Gastrocnemius medialis (tissue), 4 donors: ENCODE measurements at places on chromosomes 1 and 21. TPM values are rescaled to one million over a fixed set of nuclear protein-coding genes. Genes with fewer than 3 reads are reported as not detected.

The ADGRB2 gene
- 1.7 TPM for total RNA-seq

The CLEC20A gene
- total RNA-seq, result not detected

The AMY2A gene
- total RNA-seq, result not detected

The USP25 gene
- total RNA-seq, result 105 TPM

The KRTAP10-12 gene
- not detected for total RNA-seq

The DENND2D gene
- 0.84 TPM for total RNA-seq

The NFASC gene
- 4.7 TPM for total RNA-seq

The CD2 gene
- total RNA-seq, result 0.16 TPM

The PSEN2 gene
- total RNA-seq, result 27.6 TPM

The CLDN17 gene
- total RNA-seq, result not detected

The AJAP1 gene
- not detected for total RNA-seq

DNA sequence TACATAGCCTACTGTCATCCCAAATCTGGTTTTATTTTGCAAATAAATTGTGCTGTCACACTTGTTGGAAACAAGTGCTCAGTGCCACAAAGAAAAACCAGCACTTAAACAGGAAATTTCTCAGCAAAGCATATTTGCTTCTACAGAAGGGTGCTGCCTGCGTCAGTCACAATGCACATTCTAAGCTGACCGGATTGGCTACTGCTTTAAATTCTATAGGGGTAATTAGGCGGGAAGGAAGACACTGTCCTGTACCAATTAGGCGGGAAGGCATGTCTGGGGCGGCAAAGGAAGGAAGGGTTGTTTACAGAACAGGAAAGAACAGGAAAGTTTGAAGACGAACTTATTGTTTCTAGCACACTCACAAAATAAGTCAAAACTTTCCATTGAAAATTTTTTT, 2.8 kb downstream of the IFI16 start:
- H3K27me3 ChIP-seq, result no peaks in the 10 kb centered on the region
- DNase-seq, result no peak
- H3K27ac ChIP-seq, result peak overlapping the region; percentile 72
- no peaks in the 10 kb centered on the region for H3K36me3 ChIP-seq

DNA sequence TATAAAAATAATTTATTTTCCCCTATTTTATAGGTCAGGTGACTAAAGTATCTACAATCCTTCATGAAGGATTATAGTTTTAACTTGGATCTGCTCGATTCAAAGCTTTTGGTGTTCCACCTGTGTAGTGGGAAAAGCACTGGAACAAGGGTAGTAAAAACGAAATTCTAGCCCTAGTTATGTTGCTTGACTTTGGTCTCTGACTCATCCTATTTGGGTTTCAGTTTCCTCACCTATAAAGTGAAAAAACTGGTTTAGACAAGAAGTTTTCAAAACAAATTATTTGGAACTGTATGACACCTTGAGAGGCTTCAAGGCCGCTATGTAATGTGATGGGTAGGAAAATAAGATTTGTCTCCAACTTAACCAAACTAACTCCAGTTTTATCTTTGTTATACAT, 505.2 kb upstream of the ZRANB2 start:
- H3K27me3 ChIP-seq, result no peaks in the 10 kb centered on the region
- no peak overlapping the region for H3K27ac ChIP-seq
- H3K4me1 ChIP-seq, result no peaks in the 10 kb centered on the region
- DNase-seq, result no peak
- no peak overlapping the region for H3K4me3 ChIP-seq
- no peaks in the 10 kb centered on the region for H3K36me3 ChIP-seq

- peak; percentile 82 for DNase-seq
- H3K4me3 ChIP-seq, result no peak overlapping the region
- no peaks in the 10 kb centered on the region for H3K36me3 ChIP-seq
- H3K4me1 ChIP-seq, result peaks cover 45% of the 10 kb centered on the region
Observed at GRCh38 chr1:26287033-26287711, 7.3 kb downstream of the SH3BGRL3 start.

GRCh38 chr1:116195077-116195868, 84.1 kb downstream of the MAB21L3 start:
- H3K4me3 ChIP-seq, result no peak overlapping the region
- no peaks in the 10 kb centered on the region for H3K27me3 ChIP-seq
- no peak overlapping the region for H3K27ac ChIP-seq
- no peaks in the 10 kb centered on the region for H3K36me3 ChIP-seq

DNA sequence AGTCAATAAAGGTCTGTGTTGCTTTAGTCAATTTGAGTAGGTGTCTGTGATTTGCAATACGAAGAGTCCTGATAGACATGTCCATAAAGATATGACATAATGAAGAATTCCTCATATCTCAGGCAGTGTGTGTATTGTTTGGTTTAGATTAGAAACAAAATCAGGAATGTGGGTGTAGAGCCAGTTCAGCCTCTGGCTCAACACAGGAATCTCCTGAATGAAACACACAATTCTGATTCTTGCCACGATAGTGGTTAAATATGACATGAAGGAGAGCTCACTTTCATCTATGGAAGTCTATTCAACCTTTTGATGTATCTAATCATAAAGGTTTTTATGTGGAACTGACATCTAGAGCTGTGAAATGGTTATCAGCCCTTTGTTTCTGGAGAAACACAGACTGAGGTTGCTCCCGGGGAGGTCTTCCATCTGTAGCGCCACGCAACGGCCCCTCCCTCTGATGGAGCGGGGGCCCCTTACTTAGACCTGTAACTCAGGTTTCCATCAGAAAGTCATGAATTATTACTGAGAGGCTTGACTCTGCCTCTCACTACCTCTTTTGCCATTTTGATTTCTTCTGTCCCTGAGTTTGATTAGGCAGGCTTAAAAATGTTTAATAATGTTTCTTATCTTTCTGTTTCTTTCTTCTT, 19.5 kb downstream of the TSPAN2 start:
- DNase-seq, result no peak
- H3K4me3 ChIP-seq, result no peak overlapping the region
- H3K36me3 ChIP-seq, result no peaks in the 10 kb centered on the region
- peaks cover 13% of the 10 kb centered on the region for H3K4me1 ChIP-seq

DNA sequence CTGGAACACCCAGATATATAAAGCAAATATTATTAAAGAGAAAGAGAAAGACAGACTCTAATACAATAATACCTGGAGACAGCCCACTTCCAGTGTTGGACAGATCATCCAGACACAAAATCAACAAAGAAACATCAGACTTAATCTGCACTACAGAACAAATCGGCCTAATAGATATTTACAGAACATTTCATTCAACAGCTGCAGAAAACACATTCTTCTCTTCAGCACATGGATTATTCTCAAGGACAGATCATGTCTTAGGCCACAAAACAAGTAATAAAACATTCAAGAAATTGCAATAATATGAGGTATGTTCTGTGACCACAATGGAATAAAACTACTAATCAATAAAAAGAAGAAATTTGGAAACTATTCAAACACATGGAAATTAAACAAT, 398.3 kb upstream of the DUSP10 start:
- no peaks in the 10 kb centered on the region for H3K4me1 ChIP-seq
- no peaks in the 10 kb centered on the region for H3K36me3 ChIP-seq
- H3K27me3 ChIP-seq, result no peaks in the 10 kb centered on the region
- DNase-seq, result no peak
- H3K27ac ChIP-seq, result no peak overlapping the region

DNA sequence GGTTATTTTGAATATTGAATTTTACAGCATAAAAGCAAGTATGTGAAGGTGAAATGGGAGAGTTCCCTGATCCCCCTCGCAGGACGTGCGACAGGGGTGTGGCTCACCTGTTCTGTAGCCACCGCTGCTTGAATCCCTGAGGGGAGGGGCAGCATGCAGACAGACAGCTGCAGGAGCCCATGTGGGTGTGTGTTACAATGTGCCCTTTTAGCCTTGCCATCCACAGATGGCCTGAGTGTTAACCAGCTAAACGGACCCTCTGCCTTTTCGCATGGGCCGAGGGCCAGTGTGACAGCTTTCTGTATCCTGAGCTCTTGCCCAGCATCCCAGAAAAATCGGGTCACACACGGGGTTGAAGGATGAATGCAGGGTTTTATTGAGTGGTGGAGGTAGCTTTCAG, 43.3 kb downstream of the JAM2 start:
- H3K36me3 ChIP-seq, result no peaks in the 10 kb centered on the region
- peaks cover 5% of the 10 kb centered on the region for H3K4me1 ChIP-seq
- H3K27me3 ChIP-seq, result no peaks in the 10 kb centered on the region

GRCh38 chr1:109152196-109152595, 38.3 kb downstream of the ELAPOR1 start:
- H3K4me3 ChIP-seq, result no peak overlapping the region
- H3K36me3 ChIP-seq, result no peaks in the 10 kb centered on the region
- DNase-seq, result no peak
- H3K27me3 ChIP-seq, result no peaks in the 10 kb centered on the region
- no peak overlapping the region for H3K27ac ChIP-seq

DNA sequence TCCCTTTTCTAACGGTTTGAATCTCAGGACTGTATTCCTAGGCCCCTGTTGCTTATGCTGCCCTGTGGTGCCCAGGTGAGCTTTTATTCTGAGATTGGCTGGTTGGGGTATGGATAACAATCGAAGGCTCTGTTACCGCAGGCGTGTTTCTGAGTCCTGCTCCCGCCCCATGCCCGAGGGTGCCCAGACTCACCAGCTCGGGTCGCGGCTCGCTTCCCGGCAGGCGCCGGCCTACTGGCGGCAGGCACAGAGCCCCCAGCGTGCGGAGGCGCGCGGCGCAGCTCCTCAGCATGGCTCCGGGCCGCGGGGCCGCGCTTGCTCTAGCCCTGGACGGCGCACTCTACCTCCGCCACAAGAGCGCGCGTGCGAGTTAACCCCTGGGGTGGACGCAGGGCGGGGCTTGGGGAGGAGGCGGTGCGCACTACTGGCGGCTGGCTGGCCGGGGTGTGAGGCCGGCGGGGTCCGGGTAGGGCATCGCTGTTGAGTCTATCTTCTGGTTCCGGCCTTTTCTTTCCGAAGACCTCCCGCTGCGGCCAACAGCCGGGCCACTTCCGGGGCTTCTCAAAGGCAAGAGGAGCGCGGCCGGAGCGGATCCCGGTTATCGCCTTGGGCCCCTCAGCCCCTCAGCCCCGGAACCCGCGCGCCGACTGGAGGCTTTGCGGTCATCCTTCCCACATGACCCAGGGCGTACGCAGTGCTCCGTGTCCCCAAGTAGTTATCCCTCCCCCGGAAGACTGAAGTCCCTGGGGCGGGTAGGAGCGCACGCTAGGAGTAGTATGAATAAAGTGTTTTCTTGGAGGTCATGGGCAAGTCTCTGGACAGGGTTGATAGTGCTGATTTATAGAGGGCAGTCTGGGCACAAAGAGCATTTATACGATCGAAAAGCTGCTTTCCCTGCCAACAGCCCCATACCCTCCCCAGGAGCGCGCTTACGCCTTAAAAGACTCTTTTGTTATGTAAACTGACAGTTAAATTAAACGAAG, at the start of gene THEM4:
TSS of gene THEM4 (minus strand) at position 345 of the 983 bp plus-strand sequence. CDS start at position 292, 53 bp downstream.
- peak; percentile 97 for DNase-seq
- H3K27ac ChIP-seq, result peak within 1 kb of the TSS; percentile 87
- H3K36me3 ChIP-seq, result no peaks in the 10 kb centered on the region
- peaks cover 14% of the 10 kb centered on the region for H3K4me1 ChIP-seq
- peak within 1 kb of the TSS; percentile 84 for H3K4me3 ChIP-seq

DNA sequence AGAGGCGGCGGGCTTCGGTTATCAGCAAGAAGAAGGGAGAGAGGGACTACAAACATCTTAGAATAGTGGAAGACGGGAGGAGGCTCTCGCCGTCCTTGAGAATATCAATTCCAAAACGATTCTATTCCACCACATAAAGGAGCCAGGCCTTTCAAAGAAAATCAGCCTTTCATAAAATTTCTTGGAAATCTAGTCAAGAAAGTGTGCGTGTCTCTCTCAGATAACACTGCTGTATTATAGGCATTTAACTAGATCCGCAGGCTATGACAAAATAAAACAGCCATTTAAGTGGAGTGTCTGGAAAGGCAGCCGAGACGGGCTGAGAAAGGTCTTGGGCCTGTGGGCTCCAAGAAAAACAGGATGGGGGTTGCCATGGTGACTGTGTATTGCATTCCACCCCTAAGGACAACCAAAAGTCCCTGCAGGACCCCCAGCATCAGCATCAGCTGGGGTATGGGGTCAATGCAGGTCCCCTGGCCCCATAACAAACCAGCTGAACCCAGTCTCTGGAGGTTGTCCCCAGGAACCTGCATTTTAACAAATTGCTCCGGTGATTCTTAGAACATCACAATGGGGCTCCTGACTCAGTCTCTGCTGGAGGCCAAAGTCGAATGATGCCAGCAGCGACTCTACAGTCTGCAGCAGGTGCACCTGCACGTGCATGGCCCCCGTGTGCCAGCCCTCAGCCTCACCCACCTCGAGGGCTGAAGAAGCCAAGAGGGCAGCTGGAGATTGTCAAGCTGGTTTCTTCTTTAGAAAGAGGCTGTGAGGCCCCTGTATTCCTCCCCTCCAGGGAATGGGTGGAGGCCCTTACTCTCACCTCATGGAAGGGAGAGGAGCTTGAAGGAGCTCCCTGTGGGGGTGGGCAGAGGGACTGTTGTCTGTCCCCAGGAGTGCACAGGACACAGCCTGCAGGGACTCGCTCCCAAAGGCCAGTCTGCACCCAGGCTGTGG, 287.4 kb downstream of the NPHP4 start:
- no peaks in the 10 kb centered on the region for H3K36me3 ChIP-seq
- H3K4me1 ChIP-seq, result no peaks in the 10 kb centered on the region
- DNase-seq, result no peak
- no peaks in the 10 kb centered on the region for H3K27me3 ChIP-seq
- no peak overlapping the region for H3K27ac ChIP-seq
- no peak overlapping the region for H3K4me3 ChIP-seq

DNA sequence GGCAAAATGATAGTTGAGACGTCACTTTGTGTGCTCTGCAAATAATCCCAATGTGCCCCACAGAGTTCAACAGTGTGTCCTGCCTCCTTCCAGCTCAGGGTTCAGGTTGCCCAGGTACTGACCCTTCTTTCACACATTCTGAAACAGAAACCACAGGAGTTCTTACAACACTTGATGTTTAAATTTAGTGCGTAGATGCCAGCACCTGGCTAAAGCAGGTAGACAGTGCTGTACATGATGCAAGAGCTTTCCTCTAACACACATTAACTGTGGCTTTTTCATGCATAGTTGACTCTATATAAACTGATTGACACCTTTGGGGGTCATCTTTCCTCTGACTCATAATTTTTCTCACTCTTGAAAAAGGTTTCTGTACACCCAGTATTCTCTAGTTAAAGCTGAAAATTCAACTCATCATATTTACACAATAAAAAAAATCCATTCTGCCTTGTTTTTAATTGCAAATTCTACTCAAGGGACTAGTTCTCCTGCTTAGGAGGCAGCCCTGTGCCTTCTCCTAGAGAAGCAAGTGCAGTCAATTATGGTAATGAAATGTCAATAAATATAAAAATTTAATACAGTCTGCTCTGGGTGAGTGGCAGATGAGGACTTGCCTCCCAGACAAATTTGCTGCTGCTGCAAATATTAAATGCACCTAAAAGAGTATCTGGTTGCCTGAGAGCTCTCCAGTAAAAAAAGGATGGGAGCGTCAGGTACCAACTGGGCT, 91.4 kb downstream of the NR5A2 start:
- no peak overlapping the region for H3K27ac ChIP-seq
- H3K4me3 ChIP-seq, result no peak overlapping the region
- H3K27me3 ChIP-seq, result no peaks in the 10 kb centered on the region
- H3K4me1 ChIP-seq, result no peaks in the 10 kb centered on the region

- no peaks in the 10 kb centered on the region for H3K36me3 ChIP-seq
- peaks cover 6% of the 10 kb centered on the region for H3K4me1 ChIP-seq
- no peak for DNase-seq
- no peak overlapping the region for H3K27ac ChIP-seq
Observed at GRCh38 chr1:168729405-168729802, 398 bp upstream of the DPT start.

GRCh38 chr21:39845571-39846130, 21.6 kb upstream of the PCP4 start:
- no peaks in the 10 kb centered on the region for H3K36me3 ChIP-seq
- no peak for DNase-seq
- H3K27ac ChIP-seq, result no peak overlapping the region
- no peaks in the 10 kb centered on the region for H3K4me1 ChIP-seq
- H3K4me3 ChIP-seq, result no peak overlapping the region
